Adrenal gland (tissue), 19 donors: ENCODE measurements at places on chromosomes 3 and 15.

- no peak for DNase-seq
Observed at GRCh38 chr15:66708389-66708788, 6.4 kb downstream of the SMAD6 start.

DNA sequence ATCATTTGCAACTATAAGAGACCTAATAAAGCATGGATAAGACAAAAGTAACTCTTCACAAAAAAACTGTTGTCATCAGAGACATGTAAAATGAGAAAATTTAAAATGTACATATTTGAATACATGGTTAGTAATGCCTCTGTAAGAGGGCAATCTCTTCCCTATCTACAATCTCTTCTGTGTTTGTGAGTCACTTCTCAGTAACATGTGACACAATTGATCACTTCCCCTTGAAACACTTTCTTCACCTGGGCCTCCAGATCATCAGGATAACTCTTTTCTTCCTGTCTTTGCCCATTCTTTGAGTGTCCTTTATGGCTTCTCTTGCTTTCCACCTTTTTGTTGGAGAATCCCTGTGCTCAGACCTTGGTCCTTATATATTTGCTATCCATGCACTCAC lies 50.4 kb downstream of the TFDP2 start:
- no peak for DNase-seq

GRCh38 chr3:53944028-53944427 lies 52.4 kb upstream of the SELENOK start:
- no peak for DNase-seq

GRCh38 chr3:151303751-151304150 lies 12.9 kb downstream of the GPR87 start:
- DNase-seq: no peak
